ACHN (cell line): ENCODE measurements at places on chromosomes 11 and 22.
A peak's percentile ranks its signal among the peaks of the same experiment; 100 is the strongest.

DNA sequence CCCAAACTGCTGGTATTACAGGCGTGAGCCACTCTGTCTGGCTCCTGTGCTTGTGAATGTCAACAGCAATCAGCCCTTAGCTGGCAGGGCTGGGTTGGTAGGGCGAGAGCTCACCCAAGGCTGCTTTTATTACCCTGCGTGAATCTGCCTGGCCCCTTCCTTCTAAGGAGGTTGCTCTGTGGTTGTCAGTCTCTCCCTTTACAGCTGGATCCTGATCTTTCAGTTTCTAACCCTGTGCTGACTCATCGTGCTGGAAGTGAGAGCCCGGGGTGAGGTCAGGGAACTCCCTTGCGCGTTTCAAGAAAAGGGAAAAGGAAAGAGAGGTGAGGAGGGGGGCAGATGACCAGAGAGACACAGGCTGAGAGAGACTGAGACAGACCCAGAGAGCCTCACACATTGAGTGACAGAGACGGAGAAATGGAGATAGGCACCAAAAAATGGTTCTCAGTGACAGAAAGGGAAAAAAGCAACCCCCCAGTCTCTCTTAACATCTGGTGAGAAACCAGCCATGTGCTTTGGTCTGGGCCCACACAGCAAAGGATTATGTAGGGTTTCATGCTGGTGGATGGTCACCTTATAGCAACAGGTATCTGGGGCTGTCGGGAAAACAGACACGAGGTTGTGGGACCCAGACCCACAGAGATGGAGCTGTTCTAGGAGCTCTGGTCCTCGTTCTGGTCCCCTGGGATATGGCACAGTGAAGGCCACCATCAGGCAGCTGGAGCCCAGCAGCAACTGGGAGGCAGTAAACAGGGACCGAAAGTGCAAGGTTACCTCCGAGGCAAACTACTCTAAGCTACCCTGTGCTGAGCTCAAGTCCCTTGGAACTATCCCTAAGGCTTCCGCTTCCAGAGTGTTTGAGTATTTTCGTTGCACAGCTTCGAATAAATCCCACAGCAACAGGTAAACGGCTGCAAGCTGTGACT lies 2.5 kb downstream of the TCN2 start:
- peak; percentile 80 for DNase-seq

DNA sequence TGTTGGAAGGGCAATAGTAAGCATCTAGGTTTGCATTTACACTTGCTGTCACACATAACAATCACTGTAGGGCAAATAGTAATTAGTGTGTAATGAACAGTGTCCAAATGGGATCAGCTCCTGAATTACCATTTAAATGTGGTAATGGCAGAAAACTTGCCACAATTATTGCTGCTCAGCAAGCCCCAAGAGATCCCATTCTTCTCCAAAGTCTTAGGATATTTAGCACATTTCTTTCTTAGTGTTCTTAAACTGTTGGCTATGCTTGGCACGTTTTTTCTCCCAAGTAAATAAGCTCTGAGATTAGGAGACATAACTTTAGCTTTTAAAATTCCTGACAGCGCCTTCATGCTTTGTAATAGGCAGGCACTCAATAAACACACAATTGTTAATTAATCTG lies 1037.0 kb downstream of the DLG2 start:
- no peak for DNase-seq

GRCh38 chr11:77636731-77637344 lies 756 bp downstream of the CLNS1A start:
- no peak for DNase-seq

DNA sequence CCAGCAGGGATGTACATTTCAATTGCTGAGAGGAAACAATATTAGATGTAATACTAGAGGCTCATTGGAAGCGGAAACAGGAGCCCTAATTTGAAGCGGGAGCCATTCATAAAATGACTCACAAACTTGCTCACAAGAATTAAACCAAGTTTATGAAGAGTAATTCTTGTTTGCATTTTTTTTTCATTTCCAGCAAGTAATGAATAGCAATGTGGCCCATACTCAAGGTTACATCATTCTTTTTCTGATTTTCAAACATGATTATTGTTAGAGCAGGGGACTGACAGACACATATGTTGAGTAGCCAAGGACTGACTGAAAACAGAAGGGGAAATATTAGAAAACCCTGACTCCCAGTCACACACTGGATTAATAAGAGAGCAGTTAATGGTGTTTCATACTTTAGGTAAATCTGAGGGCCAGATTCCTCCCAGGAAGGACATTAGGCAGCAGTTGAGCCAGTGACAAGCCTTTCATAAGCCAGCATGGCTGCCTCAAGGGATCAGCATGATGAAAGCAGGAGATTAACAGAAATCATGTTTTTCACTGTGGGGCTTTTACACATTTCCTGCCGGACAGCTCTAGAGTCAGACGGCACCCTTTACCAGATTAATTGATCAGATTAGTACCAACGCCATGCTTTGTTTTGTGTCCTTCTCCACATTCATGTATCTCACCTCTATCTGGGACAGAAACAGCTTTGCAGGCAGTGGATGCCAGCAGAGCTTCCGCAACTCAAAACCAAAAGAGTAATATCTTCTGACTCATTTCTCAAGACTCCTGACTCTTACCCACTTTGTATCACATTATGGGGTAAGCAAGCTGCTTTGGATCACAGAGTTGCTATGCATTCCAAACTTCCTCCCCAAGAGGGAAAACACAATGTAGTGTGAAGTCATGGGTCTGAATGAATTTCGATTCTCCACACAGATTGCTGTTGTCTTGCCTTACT lies 831.6 kb downstream of the KCNA4 start:
- DNase-seq = peak; percentile 78

DNA sequence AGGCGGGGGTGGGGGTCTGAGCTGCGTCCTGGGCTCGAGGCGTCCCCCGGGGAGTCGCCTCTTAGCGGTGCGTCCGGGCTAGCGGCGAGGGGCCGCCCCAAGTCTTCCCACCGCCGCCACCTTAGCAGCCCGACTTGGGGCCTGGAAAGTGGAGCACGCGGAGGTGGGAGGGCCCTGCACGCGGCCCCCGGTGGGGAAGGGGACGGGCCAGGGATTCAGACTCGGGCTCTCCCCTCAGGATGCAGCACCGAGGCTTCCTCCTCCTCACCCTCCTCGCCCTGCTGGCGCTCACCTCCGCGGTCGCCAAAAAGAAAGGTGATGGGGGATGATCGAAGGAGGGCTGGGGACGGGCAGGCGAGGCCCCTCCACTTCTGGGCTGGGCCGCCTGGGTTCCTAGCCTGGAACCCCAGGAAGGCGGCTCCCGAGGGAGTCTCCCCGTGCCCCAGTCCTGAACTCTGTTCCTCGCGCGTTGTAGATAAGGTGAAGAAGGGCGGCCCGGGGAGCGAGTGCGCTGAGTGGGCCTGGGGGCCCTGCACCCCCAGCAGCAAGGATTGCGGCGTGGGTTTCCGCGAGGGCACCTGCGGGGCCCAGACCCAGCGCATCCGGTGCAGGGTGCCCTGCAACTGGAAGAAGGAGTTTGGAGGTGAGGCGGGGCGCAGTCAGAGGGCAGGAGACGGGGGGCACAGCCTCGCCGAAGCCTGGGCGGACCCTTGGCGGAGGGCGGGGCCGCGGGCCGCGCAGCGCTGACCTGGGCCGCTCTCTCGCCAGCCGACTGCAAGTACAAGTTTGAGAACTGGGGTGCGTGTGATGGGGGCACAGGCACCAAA lies 563 bp downstream of the MDK start:
- peak; percentile 37 for DNase-seq

DNA sequence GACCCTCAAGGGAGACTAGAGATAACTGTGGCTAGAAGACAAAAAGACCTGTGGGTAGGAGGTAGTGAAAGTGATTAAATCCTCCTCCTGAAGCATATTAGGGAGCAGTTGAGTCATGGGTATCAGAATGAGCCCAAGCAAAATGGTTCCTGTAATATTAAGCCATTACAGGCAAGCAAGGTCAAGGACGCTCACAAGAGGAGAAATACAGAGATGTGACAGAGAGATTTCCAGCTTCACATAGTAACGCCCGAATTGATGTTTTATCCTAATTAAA lies 77.7 kb downstream of the FAM76B start:
- no peak for DNase-seq

DNA sequence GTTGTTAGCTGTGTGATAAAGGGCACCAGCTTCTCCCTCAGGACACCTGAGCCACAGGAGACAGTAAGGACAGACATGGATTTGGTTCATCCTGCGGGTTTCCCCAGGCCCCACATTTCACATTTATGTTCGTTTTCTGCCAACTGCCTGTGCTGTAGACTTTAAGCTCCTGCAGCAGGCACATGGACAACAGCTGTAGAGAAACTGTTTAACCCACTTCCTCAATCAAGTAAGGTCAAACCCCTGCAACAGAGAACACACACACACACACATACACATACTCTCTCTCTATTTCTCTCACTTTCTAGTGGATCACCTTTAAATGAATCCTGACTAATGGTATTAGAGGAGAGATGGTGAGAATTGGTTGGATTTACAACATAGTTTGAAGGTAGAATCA lies 90.7 kb downstream of the C11orf87 start:
- no peak for DNase-seq

GRCh38 chr11:128914216-128915148 lies 23.3 kb downstream of the KCNJ5 start:
- no peak for DNase-seq

- no peak for DNase-seq
Measured at GRCh38 chr11:92342034-92342720, 117.6 kb downstream of the FAT3 start.

GRCh38 chr22:44620129-44620840 lies 81.7 kb upstream of the PRR5 start:
- no peak for DNase-seq

GRCh38 chr22:27466229-27466628 lies 335.3 kb downstream of the MN1 start:
- no peak for DNase-seq

DNA sequence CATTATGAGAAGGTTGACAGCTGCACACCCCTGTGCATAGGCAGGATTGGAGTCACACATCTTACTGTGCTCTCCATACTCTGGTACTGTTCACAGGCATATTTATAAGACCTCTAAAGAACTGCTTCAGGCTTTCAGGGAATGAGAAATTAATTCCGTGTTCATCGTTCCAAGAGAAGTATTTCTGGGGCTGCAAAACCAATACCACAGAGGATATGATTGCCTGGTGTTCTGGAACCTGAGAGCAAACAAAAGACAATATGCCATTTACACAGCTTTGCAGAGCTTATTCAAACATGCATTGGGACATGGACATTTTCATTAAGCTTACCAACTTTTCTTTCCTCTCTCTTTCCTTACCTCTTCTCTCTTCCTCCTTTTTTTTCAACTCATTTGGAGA lies 388.7 kb downstream of the NTM start:
- DNase-seq = no peak

- no peak for DNase-seq
Measured at GRCh38 chr11:88297421-88297820, 40.1 kb downstream of the CTSC start.

DNA sequence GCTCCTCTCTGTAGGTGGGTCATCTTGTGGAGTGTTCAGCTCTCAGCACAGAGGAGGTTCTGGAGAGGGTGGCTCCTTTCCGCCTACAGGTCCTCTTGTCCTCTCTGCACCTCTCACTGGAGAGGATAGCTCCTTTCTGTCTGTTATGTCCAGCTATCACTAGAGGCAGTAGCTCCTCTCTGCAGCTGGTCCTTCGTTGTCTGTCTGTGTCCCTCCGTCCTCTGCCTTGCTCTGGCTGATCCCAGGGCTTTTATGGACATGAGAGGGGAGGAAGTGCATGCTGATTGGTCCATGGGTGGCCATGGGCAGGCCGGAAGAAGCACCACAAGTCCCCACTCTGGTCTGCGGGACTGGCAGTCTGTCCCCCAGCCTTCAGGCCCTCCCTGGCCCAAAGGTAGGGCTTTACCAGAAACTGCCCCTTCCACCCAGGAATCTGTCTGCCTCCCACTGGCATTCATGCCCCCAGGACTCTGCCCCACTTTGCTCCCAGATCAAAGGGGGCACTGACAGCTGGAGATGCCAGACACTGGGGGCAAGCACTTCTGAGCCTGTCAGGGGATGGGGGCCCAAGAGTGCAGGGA lies 38.6 kb upstream of the CALCB start:
- DNase-seq = no peak

DNA sequence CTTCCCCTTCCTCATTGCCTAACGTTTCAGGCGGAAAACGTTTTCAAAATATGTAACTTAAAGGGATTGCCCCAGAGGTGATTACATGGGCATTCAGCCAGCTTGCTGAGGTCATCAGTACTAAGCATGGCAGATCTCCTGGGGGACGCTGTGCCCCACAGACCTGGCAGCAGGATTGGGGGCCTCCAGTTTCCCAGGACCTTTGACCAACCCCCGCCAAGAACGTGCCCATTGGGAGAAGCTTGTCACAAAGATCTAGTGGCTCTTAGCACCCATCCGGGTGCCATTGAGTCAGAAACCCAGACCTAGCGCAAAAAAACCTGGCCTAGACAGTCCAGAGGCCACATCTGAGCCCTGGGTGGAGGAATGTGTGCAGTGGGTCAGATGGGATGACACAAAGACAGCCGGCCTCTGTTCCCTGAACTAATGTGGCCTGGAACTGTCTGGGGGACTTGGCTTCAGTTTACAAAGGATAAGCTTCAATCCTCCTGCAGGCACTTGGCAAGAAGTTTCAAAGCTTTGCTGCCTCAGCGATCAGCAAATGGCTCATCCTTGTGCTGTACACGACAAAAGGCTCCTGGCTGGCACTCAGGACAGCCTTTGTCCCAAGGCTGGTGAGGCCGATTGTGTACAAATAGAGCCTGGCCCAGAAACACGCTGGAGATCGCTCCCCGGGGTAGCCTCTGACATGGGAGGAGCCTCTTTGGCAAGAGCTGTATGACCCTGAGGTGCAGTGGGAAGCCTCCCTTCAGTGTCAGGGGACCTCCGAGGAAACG lies 9.5 kb downstream of the C1QTNF6 start:
- DNase-seq = no peak

- DNase-seq = no peak
Measured at GRCh38 chr11:61442616-61443015, 12.7 kb downstream of the SDHAF2 start.

GRCh38 chr22:27231266-27231665 lies 570.3 kb downstream of the MN1 start:
- DNase-seq = no peak

- no peak for DNase-seq
Measured at GRCh38 chr11:125344846-125345420, 151.1 kb downstream of the FEZ1 start.

- DNase-seq = peak; percentile 55
Measured at GRCh38 chr11:69915501-69916250, 96.5 kb upstream of the FGF3 start.

- DNase-seq = no peak
Measured at GRCh38 chr22:20175597-20175900, 24.7 kb upstream of the CCDC188 start.
